Temporal lobe (tissue), 4 donors: ENCODE measurements at places on chromosomes 5 and 9. TPM values are rescaled to one million over a fixed set of nuclear protein-coding genes. Genes with fewer than 3 reads are reported as not detected.

TMC1 gene
- total RNA-seq: 0.25 TPM

UNC13B gene
- total RNA-seq: 12.8 TPM

PDLIM4 gene
- total RNA-seq: 6.9 TPM

RASEF gene
- 0.25 TPM for total RNA-seq

MRPS30 gene
- total RNA-seq: 116 TPM

KIF4B gene
- 0.25 TPM for total RNA-seq

GPR150 gene
- 0.25 TPM for total RNA-seq

OGN gene
- total RNA-seq: 22.9 TPM

GBGT1 gene
- 1.5 TPM for total RNA-seq

PCDHGC4 gene
- 87.3 TPM for total RNA-seq

TMEM174 gene
- total RNA-seq: not detected
